ENCODE measurements at places on chromosomes 7 and 10.

- no peak for DNase-seq
These were observed 65.8 kb upstream of the C10orf120 start for GRCh38 chr10:122765412-122765811.

DNA sequence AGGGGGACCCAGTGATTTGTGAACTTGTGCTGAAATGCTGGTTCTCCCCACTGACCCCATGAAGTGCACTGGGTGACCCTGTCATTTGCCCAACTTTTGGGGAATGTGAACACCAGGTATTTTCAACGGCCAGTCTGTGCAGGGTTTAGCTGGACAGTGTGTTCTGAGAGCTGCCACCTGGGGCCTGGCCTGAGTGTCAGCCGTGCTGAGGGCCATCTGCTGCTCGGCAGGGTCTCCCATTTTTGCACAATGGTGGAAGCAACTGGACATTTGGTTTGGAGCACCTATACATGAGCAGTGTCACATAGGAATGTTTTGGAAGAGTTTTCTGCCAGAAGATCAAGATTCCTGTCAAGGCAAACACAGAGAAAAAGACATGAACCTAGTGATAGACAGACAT is 5.2 kb downstream of the CHN2 start:
- DNase-seq: no peak

DNA sequence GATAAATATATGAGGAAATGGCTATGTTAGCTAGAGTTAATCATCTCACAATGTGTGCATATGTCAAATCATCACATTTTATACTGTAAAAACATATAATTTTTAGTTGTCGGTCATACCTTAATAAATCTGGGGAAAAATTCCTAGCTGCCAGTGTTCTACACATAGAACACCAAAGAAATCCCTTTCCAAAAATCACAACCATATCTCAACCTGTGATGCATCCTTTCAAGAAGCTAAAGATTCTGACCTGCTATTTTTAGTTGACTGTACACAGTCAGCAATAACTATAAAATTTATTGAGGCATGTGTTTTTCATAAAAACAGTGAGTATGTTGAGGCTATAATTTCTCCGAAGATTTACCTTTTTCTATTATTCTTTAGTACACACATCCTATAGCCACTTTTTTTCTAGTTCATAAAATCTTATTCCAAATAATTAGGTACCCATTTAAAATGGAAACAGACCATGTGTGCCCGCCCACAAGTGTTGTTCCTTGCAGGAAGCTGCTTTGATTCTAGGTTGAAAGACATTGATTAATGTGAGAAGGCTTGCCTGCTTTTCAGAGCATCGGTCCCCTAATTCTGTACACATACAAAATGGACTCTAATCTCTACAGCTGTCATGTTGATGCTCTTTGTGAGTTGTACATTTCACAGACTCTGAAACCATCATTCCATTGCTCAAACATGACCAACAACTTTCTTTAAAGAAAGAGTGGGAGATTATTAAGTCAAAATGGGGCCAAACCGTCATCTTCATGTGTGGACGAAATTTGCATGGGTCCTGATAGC is 117.5 kb upstream of the LRRN3 start:
- no peak for DNase-seq

DNA sequence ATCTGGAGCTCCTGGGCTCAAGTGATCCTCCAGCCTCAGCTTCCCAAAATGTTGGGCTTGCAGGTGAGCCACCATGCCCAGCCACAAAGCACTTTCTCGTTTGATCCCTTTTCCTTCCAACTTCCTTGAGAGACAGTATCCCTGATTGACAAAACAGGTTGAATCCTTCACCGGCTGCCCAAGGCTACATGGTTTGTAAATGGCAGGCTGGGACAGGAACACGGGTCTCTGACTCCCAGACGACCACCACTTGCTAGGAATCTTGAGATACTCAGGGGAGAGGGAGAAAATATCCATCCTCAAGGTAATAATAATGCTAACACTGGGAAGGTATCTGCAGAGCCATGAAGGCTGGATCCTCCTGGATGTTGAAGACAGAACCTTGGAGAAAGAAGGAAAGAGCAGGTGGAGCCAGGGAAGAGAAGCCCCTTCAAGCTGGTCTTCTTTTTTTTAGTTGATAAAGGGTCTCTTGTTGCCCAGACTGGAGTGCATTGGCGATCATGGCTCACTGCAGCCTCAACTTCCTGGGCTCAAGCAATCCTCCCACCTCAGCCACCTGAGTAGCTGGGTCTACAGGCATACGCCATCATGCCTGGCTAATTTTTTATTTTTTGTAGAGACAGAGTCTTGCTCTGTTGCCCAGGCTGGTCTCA is 19.8 kb downstream of the MMRN2 start:
- no peak for DNase-seq

- DNase-seq: no peak
These were observed 21.4 kb upstream of the GNAT3 start for GRCh38 chr7:80533287-80533686.

DNA sequence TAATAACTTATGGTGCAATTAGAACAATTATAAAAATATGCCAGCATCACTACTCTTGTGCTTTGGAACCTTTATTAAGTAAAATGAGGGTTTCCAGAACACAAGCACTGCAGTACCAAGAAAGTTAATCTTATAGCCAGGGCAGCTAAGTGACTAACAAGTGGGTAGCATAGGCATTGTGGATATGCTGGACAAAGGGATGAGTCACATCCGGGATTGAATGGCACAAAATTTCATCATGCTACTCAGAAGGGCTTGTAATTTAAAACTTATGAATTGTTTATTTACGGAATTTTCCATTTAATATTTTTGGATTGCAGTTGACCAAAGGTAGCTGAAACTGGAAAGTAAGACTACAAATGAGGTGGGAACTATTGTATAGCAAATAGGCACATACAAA is 250.6 kb downstream of the C7orf25 start:
- no peak for DNase-seq

- no peak for DNase-seq
These were observed 41.3 kb upstream of the CALN1 start for GRCh38 chr7:72453471-72453870.

DNA sequence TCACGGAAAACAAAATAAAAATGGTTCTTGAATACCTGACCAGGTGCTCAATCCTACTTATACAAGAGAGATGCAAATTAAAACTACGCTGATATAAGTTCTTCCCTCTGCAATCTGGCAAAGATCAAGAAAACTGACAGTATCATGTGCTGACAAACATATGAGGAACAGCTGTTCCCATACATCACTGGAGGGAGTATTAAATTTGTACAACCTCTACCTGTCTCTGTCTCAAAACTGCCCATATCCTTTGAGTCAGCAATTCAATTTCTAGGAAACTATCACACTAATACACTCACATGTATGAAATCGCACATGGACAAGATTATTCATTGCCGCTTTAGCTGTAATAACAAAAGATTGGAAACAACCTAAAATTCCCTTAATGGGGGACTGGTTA is 11.0 kb upstream of the IL6 start:
- DNase-seq: no peak

Measured in central memory CD4-positive, alpha-beta T cell (primary cell).